ENCODE measurements at places on chromosomes 11 and 22.

GRCh38 chr11:79482800-79483199 is 42.0 kb upstream of the TENM4 start:
- no peak for DNase-seq

DNA sequence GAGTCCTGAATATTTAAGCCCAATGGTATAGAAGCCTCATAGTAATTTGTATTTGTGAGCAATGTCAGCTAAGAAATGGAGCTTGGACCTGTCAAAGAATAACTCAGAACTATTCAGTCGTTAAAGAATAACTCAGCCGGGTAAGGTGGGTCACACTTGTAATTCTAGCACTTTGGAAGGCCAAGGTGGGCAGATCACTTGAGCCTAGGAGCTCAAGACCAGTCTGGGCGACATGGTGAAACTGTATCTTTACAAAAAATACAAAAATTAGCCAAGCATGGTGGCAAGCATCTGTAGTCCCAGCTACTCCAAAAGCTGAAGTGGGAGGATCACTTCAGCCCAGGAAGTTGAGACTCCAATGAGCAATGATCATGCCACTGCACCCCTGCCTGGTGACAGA is 1526.5 kb downstream of the LRRC4C start:
- no peak for DNase-seq

- no peak for DNase-seq
These were observed at the start of gene TSKU for GRCh38 chr11:76783294-76783895. TSKU (plus strand) TSS chr11:76783356; CDS start chr11:76795617, 12,261 bp downstream.

DNA sequence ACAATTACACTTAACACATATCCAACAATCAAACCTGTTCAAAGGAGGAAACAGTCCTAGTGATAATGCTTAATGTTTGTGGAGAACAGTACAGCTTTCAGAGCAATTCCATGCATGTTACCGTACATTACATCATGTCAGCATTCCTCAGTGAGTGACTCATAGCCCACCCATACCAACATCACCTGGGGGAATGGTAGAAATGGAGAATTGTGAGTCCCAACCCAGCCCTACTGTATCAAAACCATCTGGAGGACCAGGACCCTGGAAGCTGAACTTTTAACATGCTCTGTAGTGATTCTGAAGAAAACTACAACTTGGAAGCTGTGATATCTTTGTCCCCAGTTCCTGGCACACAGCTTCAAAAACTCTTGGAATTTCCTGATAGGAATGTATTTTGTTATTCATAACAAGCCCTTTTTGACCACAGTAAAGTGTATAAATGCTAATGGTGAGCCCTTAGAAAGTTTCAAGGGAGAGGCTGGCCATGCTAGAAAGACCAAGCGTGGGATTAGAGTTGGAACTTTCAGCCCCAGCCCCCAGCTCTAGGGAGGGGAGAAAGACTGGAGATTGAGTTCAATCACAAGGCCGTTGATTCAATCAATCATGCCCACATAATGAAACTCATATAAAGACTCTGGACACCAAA is 301.1 kb downstream of the BUD13 start:
- DNase-seq: no peak

DNA sequence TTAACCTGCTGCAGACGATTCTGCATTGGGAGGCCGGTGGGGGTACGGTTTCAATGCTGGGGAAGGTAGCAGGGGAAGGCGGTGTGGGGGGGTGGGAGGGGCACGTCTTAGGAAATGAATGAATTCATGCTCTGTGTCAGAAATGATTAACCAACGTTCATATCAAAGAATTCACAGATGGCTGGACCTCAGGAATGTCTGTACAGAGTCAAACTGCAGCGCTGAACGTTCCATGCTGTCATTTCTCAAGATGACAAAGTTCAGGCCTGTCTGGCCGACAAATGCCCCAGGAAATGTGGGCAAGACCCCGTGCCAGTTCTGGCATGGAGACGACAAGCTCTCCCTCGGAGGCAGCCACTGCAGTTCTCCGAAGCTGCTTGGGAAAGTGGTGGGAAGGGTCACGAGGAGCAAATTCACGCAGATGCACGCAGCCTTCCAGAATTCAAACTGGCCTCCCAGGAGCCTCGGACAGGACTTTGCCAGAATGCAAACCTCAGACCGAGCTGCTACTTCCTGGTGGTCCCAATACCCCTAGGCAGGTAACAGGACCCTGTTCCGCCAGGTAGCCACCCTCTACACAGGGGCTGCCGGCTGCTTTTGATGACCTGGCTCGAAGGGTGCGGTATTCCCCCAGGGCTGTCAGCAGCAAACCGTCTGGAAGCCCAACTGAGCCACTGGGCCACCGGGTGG is 81.5 kb downstream of the TRMU start:
- no peak for DNase-seq

- DNase-seq: no peak
These were observed 742 bp upstream of the BBOX1 start for GRCh38 chr11:27039873-27040272.

- DNase-seq: no peak
These were observed 553.6 kb downstream of the NTM start for GRCh38 chr11:131924001-131924400.

- DNase-seq: no peak
These were observed 94.4 kb downstream of the SCN3B start for GRCh38 chr11:123560006-123560405.

DNA sequence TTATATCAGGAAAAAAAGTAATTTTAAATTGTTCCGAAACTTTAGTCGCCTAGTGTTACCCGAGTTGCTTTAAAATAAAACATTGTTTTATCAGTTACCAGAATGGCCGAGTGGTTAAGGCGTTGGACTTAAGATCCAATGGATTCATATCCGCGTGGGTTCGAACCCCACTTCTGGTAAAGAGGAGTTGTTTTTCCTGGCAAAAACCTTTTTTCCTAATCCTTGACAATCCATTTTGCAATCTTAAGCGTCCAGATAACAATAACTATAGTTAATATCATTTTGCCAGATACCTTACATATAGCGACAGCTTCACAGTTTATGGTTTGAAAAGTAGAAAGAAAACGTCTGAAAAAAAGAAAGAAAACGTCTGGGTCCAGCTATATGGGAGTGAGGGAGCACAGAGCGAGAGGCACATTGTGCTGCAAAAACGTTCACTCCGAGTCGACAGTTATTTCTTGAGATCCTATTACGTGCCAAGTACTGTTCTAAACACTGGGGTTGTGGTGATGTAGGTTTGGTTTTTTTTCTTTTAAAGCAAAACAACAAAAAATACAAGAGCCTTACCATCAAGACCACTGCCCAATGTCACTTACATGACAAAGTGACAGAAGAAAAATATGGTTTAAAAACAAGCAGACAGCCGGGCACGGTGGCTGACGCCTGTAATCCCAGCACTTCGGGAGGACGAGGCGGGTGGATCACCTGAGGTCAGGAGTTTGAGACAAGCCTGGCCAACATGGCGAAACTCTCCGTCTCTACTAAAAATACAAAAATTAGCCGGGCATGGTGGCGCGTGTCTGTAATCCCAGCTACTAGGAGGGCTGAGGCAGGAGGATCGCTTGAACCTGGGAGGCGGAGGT is 40.6 kb downstream of the OR4D9 start:
- DNase-seq: no peak

GRCh38 chr11:101034076-101034475 is 95.5 kb downstream of the PGR start:
- no peak for DNase-seq

DNA sequence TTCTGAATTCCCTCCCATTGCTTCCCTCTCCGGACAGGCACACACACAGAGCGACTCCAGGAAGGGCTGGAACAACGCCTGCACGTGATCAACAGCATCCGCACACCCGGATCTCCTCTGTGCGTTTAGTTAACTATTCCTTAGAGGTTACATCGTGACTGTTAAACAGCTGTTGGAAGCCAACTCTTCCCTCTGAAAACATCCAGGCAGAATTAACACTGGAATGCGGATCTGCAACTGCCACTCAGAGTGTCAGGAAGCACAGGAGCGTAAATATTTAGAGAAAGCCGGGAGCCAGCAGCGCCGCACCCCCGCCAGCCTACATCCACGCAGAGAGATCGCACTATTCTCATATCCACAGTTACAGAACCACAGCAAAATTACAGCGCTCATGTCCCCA is 46.2 kb downstream of the SHANK2 start:
- no peak for DNase-seq

DNA sequence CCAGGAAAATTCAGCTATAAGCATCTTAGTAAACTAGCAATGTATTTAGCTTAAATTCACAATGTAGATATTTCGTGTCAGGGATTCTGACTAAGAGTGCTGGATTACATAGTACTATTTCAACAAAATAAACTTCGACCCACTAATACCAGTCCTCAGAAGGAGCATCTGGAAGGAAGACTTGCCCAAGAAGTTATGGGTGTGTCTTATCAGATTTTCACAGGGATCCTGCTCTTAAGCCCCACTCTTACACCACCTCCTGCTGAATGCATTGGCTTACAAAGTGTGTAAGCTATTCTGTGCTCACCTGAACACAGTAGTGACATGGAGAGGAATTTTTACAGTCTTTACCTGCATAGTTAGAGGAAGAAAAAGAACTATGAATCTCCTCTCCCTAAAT is 35.4 kb upstream of the ANO5 start:
- DNase-seq: no peak

DNA sequence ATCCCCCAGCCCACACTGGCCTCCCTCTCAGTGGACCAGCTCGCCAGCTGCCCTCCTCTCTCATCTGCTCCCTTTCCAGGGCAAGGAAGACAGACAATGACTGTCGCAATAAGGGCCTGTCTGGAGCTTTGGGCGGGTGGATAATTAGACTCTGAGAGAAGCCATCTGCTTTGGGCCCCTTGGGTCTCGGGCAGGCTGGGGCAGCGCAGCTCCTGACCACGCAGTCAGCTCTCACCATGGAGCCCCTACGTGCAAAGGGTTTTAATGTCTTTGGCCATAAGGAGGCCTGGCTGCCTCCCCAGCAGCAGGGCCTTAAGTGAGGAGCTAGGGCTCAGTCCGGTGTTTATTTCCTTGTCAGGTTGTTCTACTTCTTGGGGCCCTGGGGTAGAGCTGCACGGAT is 153.9 kb downstream of the CHST1 start:
- DNase-seq: no peak

DNA sequence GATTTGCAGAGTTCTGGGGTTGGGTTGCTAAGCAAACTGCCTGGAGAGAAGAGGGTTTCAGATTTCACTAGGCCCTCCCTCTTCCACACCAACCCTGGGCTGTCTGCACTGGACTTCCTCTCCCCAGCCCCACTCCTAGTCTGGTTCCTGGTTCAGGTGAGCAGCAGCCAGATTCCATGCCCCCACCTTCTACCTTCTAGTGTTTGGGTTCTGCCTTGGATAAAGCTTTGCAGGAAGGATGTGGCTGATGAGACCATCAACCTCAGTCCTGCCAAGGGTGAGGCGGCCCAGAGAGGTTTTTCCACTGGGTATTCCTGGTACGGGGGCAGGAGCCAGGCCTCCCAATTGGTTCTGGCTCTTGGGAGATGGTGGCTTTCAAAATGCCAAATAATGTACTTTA is 68.3 kb downstream of the BCR start:
- DNase-seq: no peak

DNA sequence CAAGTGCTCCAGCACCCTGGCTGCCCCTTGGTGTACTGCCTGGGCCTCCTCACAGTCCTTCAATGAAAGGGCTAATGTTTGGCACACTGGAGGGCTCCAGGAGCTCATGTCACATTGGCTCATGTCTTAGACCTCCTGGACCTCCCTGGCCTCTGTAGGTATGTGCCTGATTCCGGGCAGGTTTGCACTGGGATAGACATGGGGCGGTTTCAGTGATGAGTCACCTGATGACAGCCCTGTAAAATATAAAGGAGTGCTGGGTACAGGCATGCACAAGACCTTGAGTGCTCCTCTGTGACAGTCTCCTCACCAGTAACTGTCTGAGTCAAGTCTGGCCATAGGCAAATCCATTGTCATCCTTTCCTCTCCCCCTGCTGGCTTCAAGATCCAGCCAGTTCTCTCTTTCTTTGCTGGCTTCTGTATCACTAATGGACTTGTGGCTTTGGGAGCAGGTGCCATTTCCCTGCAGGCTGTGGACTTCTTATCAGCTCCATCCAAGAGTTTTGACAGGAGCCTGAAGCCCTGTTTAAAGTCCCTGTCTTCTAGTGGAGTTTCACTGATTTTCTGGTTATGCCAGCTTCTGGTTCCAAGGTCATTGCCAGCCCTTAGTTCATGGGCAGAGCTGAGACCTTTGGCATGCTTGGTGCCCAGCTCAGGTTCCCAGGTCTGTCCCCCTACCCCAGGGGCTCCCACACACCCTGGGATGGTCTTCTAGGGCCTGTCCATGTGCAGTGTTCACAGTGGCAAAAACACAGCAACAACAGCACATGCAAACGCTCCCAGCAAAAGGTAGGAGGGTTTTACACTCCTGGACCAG is 22.7 kb upstream of the P2RY2 start:
- no peak for DNase-seq

- DNase-seq: no peak
These were observed 3.1 kb downstream of the ASRGL1 start for GRCh38 chr11:62340269-62340901.

- DNase-seq: no peak
These were observed 2.9 kb upstream of the HMBS start for GRCh38 chr11:119081682-119082260.

GRCh38 chr22:44586351-44586990 is 88.4 kb upstream of the RTL6 start:
- DNase-seq: no peak

DNA sequence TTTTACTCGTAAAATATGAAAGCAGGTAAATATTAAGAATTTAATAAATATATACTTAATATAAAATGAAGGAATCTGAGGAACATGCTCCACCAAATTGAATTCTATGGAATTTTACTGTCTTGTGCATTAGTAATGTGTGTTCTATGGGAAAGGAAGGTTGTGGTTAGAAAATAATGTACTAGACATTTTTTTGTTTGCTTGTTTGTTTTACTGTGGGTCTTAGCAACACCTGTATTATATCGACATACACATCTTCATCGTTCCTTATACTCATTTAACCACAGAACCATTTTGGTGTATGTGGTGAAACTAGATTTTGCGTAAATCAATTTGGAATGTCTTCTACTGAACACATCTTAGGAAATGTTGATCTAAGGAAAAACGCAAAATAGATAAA is 114.1 kb upstream of the MTMR2 start:
- DNase-seq: no peak

DNA sequence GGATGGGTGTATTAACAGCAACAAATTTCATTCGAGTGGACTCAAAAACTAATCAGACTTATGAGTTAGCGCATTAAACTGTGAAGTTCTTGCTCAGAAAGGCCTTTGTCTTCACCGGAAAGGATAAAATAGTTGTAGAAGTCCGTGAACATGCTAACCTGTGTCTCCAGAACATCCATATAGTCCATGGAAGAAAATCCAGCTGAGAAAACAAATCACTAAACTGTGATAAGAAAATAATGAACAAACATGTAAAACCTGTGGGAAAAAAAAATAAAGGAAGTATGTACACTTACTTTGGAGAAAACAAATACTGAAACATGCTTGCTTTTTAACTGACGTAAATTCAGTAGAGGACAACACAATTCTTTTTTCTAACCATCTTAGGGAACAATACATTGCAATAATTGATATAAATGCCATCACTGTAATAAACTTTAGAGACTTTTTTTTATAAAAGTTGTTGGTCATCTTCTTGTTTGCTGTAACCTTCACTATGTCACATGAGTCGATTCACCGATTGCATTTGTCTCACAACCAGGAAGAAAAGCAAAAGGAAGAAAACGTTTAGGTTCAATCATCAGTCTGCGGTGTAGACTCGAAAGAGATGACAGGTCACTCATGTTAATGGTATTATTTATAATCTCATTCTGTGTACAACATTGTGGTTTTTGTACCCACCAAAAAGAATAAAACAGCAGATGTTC is 41.9 kb downstream of the MSANTD4 start:
- DNase-seq: no peak

- no peak for DNase-seq
These were observed 61.0 kb downstream of the BMAL1 start for GRCh38 chr11:13338427-13339069.
